ENCODE measurements at places on chromosomes 6 and 20.

- DNase-seq = no peak
Observed at GRCh38 chr20:60123096-60123495, 164.9 kb downstream of the CDH26 start.

DNA sequence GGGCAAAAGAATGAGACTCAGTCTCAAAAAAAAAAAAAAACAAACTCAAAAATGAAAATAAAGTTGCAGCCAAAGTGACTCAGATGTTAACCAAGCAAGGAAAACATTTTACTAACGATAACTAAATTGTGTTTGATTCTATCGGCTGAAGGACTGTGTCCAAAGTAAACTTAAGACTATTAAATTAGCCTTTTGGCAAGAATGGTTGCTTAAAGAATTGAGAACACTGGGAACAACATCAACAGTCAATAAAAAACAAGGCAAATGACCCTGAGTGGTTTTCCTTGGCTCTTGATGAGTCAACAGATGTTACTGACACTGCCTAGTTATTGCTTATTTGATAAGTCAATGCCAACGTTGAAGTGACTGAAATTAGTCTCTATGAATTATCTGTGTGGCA is 36.7 kb downstream of the POU3F2 start:
- DNase-seq = no peak

GRCh38 chr6:97705568-97705967 is 422.6 kb upstream of the MMS22L start:
- DNase-seq = peak; percentile 26

GRCh38 chr6:41970436-41970846 is 28.8 kb upstream of the CCND3 start:
- no peak for DNase-seq

DNA sequence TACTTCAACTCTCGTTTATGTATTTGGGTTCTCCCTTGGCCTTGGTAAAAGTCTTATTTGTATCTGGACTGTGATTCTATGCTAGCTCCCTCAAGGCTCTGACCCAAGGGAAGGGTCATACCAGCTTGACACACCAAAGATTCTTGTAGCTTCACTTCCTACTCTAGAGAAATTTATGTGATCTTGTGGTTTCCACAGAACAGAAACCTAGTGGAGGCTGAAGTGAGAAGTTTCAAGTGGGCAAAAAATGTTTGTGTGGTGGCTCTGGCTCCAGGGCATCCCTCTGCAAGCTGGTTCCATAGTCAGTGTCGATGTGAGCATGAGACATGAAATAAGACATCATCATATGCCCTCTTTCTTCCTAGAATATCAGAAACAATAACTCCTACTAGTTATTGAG is 48.1 kb upstream of the TNFRSF21 start:
- no peak for DNase-seq

- DNase-seq = no peak
Observed at GRCh38 chr6:36368921-36369865, 18.3 kb downstream of the ETV7 start.

GRCh38 chr6:3162565-3163247 is 5.4 kb upstream of the TUBB2A start:
- DNase-seq = peak; percentile 97

DNA sequence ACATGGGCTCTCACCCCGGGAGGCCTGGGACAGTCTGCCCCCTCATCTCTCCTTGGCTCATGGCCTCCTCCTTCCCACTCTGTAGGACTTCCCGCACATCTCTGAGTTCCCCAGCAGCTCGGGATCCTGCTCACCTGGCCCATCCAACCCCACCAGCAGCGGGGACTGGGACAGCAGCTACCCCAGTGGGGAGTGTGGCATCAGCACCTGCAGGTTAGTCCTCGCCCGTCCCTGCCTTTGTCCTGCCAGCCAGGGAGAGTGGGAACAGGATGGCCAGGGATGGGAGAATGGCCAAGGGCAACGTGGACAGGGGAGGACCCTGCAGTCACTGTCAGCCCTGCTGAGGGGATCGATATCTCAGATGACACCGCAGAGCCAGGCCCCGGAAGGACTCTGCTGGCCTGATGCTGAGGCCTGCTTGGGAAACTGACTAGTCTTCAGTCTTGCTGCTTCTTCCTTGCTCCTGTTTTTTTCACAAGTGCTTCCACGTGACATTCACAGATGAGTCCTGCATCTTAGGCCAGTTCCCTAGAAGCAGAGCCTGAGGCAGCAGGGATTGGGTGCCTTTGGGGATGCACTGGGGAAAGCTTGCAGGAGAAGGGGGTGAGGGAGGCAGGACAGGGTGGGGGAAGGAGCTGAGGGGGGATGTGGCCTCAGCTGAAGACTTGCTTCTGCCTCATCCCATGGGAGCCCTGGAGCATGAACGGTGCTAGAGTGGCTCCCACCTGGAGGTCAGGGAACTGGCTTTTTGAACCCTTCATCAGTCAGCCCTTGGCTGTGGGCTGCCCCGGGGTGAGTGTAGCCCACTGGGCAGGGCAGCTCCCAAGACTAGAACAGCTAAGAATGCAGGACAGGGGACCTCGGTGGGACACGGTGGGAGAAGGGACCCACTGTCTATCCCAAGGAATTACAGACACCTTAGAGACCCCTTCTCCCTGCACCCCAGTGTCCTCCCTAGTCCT is 120.1 kb downstream of the JPH2 start:
- no peak for DNase-seq

DNA sequence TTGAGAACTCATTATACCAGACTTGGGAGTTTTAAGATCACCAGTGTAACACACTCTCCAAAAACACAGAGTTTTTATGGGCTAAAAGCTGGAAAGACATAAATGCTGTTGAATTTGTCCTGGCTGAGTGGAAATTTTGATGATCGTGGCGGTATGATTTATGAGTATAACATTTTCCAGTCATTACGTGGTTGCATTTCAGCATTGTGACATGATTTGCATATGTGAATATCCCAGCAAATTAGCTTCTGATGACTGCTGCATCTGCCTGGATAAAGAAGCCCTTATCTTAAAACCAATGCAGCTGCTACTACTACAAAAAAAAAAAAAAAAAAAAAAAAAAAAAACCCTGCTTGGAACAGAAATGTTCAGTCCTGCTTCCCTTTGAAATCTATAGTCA is 850.9 kb downstream of the TFAP2A start:
- no peak for DNase-seq

- DNase-seq = peak; percentile 34
Observed at GRCh38 chr6:43221046-43221972, 8.0 kb downstream of the DNPH1 start.

DNA sequence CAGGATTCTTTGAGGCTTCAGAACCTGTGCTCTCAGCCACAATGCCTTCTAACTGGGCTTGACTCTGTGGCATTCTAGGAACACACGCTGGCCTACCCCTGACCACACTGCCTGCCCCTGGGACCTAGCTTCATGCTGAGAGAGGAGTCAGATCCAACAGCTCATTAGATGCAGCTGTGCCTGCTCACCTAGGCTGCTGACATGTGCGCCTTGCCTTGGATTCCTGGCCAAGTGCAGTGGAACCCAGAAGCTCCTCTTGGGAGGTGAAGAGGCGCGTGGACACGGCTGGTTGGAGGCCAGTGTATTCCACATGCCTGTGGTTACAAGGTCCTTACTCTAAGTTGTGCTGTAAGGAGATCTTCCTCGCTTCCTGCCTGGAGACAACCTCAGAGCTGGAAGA is 24.7 kb upstream of the KCNK16 start:
- DNase-seq = no peak

GRCh38 chr6:80316686-80317231 is 210.3 kb downstream of the BCKDHB start:
- DNase-seq = no peak

- no peak for DNase-seq
Observed at GRCh38 chr20:33490023-33490933, at the start of gene CBFA2T2. TSS of gene CBFA2T2 (plus strand) at chr20:33490096. CDS start at chr20:33490268, 172 bp downstream.

DNA sequence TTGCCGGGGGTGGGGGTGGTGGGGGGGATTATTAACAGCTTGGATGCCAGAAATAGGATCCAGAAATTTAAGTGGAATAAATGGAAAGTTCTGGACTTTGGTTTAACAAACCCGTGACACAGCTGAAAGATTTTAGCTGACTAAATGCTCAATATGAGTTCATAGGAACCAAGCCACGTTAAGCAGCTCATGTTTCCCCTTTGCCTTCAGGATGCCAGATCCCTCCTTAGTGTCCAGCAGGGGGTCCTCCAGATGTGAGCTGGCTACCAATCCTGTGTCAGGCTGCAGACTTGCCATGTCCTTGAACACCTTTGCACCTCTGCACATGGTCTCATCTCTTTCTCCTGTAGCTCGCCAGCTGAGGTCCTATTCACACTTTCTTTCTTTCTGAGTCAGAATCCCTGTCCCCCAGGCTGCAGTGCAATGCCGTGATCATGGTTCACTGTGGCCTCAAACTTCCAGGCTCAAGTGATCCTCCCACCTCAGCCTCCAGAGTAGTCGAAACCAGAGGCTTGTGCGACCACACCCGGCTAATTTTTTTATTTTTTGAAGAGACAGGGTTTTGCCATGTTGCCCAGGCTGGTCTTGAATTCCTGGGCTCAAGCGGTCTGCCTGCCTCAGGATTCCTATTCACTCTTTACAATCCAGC is 133.3 kb upstream of the ARMC2 start:
- no peak for DNase-seq

DNA sequence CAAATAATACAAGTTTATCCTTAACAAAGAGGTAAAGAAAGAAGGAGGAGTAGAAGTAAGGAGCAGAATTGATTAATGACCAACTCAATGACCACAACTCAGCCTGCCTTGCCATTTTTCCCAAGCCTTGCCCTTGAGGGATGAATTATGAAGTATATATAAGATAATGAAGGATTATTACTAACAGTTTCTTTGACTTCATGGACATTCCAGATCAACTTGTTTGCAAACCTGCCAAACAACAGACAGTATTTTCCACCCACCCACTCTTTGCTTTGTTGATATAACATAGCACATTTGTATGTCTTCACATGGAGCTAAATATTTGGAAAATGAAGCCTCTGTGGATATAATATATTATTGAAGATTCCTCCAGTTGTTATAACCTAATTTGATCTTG is 9.9 kb upstream of the C6orf141 start:
- DNase-seq = no peak

GRCh38 chr6:68343901-68344300 is 291.2 kb upstream of the ADGRB3 start:
- peak; percentile 31 for DNase-seq

DNA sequence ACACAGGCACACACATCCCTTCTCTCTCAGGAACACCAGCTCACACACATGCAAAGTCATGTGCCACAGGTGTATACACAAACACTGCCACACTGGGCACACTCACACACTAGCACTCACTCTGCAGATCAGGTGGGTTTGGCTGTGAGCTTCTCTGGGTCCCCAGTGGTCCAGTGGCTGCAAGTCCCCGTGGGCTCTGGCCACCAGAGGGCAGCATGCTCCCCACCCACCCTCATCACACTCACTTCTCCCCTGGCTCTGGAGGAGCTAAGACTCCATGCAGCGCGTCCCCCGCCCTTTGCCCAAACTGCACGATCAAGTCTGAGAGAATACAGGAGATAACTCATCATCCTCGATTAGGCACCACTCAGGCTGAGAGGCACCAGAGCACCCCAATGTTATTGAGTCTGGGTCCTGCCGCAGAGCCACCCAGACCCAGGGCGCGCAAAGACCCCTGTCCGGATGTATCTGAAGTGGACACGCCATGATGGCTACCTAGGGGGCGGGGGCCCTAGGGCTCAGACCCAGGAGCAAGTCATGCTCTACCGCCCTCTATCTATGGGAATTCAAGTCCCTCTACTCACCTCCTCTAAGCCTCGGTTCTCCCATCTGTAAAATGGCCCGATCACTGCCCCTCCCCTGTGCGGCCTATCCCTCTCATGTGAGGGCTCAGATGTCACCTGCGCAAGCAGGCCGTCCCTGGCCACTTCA is 90.5 kb downstream of the GRM4 start:
- DNase-seq = peak; percentile 92

- DNase-seq = peak; percentile 78
Observed at GRCh38 chr20:47220161-47220582, 136.3 kb downstream of the ZMYND8 start.

GRCh38 chr20:36645998-36646397 is at the start of gene SLA2:
TSS of gene SLA2 (minus strand) at chr20:36646196. CDS start at chr20:36641335, 4,861 bp downstream.
- DNase-seq = no peak

GRCh38 chr6:76881414-76881813 is 581.9 kb downstream of the HTR1B start:
- no peak for DNase-seq

- DNase-seq = no peak
Observed at GRCh38 chr6:44497807-44498206, 110.3 kb downstream of the CDC5L start.

DNA sequence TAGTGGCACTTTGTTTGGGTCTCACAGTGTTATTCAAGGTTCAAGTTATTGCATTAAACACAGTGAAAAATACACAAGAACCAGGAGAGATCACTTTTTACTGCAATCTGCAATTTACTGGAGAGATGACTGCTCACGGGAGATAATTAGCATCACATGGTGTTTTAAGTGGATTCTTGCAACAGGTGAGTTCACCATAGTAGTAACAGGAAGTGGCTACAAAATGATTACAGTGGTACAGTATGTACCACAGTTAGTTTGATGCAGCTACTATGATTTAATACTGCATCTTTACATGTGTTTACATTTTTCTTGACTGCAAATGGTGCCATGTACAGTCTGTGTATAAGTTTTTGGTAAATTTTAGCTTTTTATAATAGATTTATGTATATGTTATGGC is 96.5 kb upstream of the SCP2D1 start:
- no peak for DNase-seq

GRCh38 chr6:152673236-152673635 is 24.5 kb upstream of the MYCT1 start:
- DNase-seq = no peak
